ENCODE measurements at places on chromosomes 13 and 19.
A peak's percentile ranks its signal among the peaks of the same experiment; 100 is the strongest.

- DNase-seq: no peak
Observed at GRCh38 chr13:28423010-28423409, 71.9 kb downstream of the FLT1 start.

GRCh38 chr19:47749326-47749725 is 4.0 kb downstream of the NOP53 start:
- no peak for DNase-seq

GRCh38 chr13:114124431-114124830 is 8.0 kb downstream of the RASA3 start:
- DNase-seq: no peak

GRCh38 chr13:99028890-99029289 is 51.0 kb upstream of the DOCK9 start:
- DNase-seq: no peak

- DNase-seq: peak; percentile 66
Observed at GRCh38 chr13:97258801-97259200, 36.7 kb downstream of the MBNL2 start.

DNA sequence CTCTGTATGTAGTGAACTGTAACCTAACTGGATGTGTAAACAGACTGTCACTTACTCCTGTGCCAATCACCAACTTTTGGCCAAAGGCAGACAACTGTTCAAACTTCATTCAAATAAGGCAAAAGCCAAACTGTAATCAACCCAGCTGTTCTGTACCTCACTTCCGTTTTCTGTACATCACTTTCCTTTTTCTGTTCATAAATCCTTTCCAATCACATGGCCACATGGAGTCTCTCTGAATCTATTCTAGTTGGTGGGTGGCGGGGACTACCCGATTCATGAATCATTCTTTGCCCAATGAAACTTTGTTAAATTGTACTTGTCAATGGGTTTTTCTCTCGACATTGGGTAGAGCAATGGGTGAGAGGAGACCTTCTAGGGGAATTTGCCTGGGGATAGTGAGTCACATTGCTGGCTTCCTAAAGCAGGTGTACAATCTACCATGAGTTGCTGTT is 178.3 kb upstream of the RFC3 start:
- DNase-seq: no peak

DNA sequence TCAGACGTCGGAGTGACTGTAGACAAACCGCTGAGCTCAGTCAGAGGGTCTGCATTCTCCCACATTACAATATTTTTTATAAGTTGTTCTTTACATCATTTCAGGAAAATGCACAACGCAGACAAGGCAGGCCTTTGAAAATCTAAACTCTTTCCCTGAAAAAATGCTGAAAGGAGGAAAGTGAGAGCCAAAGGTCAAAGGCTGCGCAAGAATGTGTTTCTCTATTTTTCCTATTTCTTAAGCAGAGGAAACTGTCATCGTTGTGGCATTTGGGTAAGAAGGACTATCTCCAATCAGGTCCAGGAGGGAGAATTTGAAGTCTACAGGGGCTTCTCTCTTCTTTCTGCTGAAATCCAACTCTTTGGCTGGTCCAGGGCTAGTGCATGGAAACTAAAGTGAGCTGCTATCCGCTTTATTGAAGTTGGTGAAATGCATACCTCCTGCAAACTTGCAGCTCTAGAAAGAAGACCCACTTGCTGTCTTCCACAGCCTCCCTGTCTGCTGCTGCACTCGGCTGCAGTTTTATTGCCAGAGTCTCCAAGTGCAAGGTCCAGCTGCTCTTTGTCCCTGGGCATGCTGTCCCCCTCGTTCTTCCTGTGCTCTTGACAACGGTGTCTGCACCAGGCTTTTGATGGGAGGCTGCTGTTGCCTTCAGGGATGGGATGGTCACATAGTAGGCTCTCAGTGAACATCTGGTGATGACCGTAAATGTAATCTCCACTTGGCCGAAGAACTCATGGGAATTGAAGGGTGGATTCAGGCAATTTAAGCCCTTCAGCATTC is 31.2 kb downstream of the ZNF536 start:
- no peak for DNase-seq

DNA sequence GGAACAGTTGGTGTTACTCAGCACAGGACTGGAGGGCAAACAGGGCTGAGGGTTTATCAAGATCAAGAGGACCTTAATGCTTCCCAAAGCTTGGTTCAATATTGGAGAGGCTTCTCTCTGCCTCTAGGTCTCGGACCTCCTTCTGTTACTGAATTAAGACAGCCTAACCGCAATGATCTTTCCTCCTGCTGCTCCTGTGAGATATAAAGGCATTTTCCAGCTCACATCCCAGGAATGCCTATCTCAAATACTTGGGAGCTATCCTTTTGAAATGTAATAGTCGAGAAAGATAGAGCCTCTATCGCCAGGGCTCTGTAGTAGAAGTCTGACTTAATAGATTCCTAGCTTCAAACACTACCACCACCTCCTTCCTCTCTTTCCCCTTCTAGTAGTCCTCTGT is 1475.0 kb downstream of the SLITRK1 start:
- DNase-seq: no peak

GRCh38 chr13:47178090-47178950 is 281.5 kb upstream of the HTR2A start:
- no peak for DNase-seq

DNA sequence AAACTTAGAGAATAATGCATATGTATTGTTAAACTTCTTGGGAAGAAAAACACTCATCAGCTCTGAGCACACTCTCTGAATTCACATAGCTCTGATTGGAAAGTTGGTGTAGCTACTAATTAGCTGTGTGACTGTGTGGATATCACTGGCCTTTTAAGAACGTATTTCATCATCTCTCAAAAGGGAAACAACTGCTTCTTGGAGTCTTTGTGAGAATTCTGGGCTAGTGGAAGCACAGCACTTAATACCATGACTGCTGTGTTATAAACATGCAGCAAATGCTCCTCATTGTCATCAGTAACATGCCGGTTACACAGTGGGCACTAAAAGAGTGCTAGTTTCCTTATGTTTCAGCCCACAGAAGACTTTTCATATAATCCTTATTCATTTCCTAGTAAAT is 220.9 kb upstream of the CSNK1A1L start:
- DNase-seq: peak; percentile 78

GRCh38 chr13:99228737-99229691 is 28.4 kb downstream of the UBAC2 start:
- peak; percentile 87 for DNase-seq

GRCh38 chr19:4090356-4091220 is 23.9 kb upstream of the ZBTB7A start:
- DNase-seq: no peak

DNA sequence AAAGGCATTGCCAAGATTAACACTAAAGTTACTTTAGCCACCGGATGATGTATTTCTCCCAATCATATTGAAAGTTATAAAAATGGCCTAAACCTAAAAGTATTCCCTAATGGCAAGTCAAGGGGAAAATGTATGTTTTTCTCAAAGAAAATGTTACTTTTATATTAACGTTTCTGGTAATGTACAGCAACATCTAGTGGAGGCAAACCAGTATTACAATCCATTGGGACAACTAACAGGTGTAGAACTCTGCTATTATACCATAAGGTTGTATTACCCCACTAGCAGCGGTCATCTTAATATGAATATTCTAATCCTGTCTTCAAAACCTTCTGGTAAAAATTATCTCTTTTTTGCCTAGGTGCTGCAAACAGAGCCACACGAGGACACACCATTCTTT is 69.2 kb downstream of the ZNF100 start:
- peak; percentile 1 for DNase-seq

DNA sequence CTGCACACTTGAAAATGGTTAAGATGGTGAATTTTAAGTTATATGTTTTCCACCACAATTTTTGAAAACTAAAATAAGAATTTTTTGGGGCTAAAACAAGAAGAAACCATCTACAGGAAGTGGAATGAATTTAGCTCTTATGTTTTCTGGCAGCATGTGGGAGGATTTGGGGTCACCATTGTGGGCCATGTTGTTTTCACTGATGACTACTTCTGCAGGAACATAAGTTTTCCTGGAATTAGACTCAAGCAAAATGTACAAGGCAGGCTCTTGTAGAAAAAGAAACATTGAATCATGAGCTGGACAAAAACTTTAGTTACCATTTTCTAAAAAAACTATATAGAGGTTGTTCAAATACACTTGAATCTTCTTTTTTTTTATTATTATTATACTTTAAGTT is 125.3 kb upstream of the C1QTNF9B start:
- DNase-seq: no peak

- DNase-seq: no peak
Observed at GRCh38 chr19:46744005-46744691, 1.7 kb upstream of the FKRP start.

DNA sequence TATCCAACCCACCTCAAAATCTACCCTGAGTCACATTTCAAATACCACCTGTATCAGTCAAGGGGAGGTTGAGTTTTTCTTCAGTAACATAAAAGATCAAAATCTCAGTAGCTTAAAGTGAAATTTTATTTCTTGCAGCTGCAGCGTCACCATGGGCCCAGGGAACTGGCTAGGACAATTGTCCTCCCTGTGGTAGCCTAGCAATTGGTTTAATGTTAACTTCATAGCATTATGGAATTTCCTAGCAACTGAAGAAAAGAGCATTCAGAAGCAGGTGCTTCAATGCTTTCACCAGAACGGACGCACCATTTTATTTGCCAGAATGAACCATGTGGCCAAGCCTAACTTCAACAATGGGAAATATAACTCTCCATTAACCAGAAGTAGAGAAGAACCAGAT is 359.3 kb upstream of the TSHZ3 start:
- DNase-seq: no peak
